K562 (cell line): ENCODE measurements at places on chromosomes 1 and 21.

DNA sequence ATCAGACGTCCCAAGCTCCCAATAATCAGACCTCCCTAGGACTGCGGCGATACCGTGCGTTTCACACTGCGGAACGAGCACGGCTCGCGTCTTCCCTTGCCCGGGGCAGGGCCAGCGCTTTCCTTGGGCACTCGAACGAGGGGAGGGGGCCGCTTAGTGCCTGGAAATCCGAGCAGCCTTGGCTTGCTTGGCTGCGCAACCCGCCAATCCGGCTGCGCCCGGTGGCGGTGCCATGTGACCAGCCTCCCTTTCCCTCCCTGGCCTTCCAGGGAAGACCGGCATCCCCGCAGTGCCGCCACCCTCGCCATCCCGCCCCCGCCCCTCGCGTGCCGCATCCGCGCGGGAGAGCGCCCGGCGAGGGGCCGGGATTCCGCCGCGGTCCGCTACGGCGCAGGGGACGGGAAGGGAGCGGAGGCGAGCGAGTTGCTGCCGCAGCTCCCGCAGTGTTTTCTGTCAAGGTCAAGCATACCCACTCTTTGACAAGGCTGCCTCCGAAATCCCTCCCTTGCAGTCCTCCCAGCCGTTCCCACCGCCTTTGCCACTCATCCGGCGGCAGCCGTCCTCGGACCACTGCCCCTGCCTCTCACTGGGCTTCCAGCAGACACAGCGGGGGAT, 8.3 kb upstream of the RNF19B start:
- DNase-seq = no peak

DNA sequence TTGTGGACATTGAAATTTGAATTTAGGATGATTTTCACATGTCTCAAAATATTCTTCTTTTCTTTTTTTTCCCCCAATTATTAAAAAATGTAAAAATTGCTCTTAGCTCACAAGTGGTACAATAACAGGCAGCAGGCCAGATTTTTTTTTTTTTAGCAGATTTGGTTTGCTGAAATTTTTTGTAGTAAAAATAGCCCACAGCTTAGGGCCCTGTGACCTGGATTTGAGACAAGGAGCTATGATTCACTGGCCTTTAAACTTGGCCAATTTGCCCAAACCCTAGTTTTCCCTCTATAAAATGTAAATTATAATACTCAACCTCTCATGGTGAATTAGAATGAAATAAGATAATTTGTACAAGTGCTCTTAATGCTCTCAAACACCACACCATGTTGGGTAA, 253.8 kb downstream of the DYRK1A start:
- DNase-seq = no peak

GRCh38 chr1:40162753-40163441, 1.7 kb downstream of the RLF start:
- peak; percentile 41 for DNase-seq

DNA sequence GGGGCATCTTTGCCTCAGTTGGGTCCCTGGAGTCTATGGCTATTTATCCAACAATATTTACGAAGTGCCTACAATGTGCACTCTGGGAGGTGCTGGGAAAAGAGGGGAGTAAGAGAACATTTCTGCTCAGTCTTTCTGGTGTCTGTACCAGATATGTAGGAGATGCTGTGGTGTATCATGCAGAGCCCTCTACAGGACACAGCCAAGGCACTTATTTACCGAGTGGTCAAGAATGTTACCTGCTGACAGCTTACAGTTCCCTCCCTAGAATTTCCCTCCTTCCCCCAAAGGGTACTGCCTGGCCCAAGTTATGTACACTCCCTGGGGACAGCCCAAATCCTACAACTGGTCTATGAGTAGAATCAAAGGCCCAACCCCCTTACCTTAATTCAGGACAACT, 177.7 kb downstream of the C1orf94 start:
- DNase-seq = no peak

GRCh38 chr1:238727670-238728069, 658.7 kb upstream of the CHRM3 start:
- no peak for DNase-seq

GRCh38 chr1:175197531-175197930, 5.0 kb upstream of the KIAA0040 start:
- no peak for DNase-seq
